ENCODE measurements at places on chromosomes 11 and 22.

- DNase-seq, result no peak
Measured at GRCh38 chr11:3615998-3616397, 25.8 kb downstream of the ART5 start.

DNA sequence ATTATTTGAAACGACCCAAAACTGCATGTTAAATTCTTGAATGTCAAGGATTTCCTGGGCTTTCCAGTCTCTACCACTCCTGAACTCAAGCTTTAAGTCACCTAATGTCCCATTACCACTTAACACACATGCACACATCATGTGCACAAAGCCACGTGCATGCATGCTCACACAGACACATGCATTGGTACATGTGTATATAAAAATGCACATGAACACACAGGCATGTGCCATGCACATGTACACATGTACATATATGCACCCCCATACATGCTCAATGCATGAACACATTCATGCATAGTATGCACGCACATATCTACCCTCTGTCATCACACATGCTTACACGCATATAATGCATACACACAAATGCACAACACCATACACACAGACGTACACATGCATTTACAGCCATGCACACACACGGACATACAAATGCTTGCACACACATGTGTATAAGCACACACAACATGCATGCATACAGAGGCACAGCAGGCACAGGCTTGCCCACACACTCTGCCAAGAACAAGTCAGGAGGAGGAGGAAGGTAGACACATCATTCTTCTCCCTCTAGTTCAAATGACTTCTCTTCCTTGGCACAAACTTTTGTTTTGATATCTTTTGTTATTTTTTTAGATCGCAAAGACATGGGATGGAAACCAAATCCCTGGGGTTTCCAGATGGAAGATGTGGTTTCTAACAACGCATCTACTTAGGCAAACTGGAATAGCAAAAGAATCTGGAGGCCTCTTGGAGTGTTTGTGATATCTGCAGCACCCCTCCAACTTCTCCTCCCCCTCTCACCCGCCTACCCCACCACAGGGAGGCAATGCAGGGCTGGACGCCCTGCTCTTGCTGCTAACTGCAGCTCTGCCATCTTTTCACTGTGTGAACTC, 24.6 kb downstream of the RASD2 start:
- DNase-seq, result no peak

GRCh38 chr11:125990244-125990643, 44.4 kb downstream of the VSIG10L2 start:
- DNase-seq, result no peak

DNA sequence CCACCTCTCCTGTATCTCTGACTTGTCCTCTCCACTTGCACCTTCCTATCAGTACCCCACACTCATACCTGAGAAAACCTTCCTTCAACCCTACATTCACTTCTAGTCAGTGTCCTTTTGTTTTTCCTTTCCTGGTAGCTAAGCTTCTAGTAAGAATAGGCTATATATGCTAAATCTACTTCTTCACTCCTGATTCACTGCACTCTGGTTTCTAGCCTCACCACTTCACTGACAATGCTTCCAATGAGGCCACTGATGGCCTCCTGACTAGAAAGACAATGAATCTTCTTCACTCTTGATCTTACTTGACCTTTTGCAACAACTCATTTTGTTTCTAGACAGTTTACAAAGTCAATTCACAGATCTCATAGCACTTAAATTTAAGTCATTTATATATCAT, 52.0 kb downstream of the RELT start:
- no peak for DNase-seq

DNA sequence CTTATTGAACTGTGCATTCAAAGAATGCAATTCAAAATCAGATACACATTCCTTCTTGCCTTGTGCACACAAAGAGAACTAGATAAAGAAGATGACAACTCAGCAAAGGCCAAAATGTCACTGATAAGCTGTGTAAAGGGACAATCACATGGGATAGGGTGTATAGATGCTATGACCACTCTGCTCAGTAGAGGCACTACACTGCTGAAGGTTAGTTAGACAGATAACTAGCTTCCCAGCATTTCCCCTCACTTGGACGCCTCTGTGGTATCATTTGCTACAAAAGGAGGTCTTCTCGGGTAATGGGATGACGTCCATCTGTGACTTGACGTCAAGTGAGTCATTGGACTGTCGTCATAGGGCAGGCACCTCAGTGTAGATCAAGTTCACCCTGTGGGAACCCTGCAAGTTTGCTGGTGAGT, 424.9 kb upstream of the CCDC90B start:
- DNase-seq, result no peak

DNA sequence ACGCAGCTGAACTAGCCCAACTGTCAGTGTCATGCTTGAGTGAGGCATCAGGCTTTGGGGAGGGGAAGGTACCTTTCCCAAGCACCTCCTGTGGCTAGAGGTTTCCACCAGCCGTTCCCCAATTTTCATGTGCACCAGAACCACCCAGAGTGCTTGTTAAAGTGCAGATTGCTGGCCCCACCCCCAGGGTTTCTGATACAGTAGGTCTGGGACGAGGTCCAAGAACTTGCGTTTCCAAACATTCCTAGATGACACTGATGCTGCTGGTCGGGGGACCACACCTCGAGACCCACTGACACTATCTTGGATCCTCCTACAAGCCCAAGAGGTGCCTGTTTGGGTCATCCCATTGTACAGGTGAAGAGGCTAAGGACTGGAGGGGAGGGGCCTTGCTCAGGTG, 59.8 kb downstream of the PDE2A start:
- no peak for DNase-seq

GRCh38 chr11:22304337-22304961, 33.7 kb upstream of the SLC17A6 start:
- DNase-seq, result no peak

- no peak for DNase-seq
Measured at GRCh38 chr11:15112131-15112541, 2.6 kb upstream of the INSC start.

GRCh38 chr11:118471030-118471429, 34.7 kb downstream of the KMT2A start:
- no peak for DNase-seq

DNA sequence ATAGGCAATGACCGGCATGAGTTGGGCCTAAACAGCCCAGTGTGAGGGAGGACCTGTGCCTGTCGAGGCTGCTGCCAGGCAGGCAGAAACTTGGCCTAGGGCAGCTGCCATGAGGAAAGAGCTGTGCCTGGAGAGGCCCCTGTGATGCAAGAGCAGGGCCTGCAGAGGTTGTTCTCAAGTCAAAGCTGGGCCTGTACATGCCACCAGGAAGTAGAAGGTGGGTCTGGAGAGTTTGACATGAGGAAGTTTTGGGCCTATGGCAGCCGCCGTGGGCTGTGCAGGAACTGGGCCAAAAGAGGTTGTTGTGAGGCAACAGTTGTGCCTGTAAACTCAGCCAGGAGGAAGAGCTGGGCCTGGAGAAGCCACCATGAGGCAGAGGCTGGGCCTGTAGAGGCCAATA, 43.2 kb downstream of the OR4C45 start:
- DNase-seq, result no peak

DNA sequence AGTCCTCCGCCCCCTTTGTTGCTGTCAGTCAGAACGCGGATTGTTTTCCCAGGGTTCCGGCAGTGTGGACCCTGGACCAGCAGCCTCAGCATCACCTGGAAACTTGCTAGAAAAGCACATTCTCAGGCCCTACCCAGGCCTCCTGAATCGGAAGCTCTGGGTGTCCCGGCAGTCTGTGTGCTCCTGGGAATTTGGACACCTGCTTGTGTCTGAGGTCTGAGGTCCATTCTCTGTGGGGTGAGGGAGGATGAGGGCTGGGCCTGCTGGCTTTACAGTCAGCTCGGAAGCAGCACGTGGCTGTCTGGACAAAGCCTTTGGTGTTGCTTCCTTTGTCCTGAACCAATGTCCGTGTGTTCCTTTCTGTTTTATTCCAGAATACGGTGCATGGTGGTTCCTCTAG, 299.7 kb downstream of the TBC1D22A start:
- no peak for DNase-seq

- DNase-seq, result no peak
Measured at GRCh38 chr11:13183094-13183825, 94.3 kb upstream of the BMAL1 start.

- no peak for DNase-seq
Measured at GRCh38 chr22:26072621-26073020, 96.6 kb upstream of the SEZ6L start.

DNA sequence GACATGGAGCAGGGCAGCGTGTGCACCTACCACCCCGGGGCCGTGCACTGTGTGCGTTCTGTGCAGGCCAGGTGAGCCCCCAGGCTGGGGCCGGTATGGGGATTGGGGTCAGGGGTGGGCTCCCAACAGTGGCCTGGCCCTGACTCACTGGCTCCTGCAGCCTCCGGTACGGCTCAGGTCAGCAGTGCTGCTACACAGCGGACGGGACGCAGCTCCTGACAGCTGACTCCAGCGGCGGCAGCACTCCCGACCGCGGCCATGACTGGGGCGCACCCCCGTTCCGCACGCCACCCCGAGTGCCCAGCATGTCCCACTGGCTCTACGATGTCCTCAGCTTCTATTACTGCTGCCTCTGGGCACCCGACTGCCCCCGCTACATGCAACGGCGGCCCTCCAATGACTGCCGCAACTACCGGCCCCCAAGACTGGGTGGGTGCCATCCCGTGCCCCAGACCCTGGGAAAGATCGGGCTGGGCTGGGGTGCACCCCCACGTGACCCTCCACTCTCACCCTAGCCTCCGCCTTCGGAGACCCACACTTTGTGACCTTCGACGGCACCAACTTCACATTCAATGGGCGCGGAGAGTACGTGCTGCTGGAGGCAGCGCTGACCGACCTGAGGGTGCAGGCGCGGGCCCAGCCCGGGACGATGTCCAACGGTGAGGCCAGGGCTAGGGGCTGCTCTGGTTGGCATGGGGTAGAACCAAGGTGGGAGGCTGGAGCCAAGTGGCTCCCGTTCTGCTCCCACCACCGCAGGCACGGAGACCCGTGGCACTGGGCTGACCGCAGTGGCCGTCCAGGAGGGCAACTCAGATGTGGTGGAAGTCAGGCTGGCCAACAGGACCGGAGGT, 4.4 kb downstream of the SUSD2 start:
- DNase-seq, result no peak

DNA sequence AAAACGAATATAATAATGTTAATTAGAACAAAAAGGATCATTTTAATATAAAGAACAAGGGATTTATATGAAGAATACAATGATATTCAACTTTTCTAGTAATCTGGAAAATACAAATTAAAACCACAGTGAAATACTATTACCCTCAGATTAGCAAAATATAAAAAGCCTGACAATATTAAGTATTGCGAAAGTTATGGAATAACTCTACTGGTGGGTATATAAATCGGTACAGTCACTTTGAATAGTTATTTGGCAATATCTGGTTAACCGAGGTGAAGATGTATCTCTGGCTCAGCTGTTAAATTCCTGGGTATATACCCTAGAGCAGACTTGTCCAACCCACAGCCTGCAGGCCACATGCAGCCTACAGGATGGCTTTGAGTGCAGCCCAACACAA, 118.8 kb downstream of the ATM start:
- DNase-seq, result no peak
